ENCODE measurements at places on chromosomes 2 and 18.

- no peak for DNase-seq
Observed at GRCh38 chr2:85727798-85728197, 26.0 kb upstream of the ATOH8 start.

GRCh38 chr2:74043345-74044329 is 58.9 kb downstream of the TET3 start:
- no peak for DNase-seq

DNA sequence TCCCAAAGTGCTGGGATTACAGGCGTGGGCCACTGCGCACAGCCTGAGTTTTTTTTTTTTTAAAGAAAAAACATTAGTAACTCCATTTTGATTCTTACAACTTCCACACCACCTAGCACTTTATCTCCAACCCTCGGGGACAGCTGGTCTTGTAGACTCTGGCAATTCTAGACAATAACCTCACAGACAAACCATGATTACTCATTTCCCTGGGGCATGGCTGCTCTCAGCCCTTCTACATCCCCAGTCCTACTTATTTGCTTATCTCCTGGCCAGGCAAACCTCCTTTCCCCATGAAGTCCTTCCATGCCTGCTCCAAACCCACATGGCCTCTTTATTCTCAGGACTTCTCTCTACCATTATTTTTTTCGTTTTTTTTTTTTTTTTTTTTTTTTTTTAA is 91.1 kb downstream of the ACTR3 start:
- no peak for DNase-seq

DNA sequence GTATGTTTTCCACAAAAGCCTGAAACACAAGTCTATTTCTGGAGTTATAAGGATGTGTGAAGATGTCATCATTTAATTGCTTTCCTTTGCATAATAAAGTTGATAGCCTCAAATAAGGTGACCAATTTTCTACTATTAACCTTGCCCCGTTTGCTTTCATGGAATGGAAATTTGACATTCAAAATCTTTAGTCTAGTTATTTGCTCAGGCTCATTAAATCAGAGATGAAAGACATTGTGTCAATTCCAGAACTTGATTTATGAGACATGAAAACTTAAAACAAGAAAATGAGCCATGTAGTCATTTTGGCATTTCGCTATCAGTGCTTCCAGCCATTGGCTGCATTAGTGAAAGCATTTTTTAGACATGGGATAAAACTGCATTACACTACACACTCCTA is 91.5 kb upstream of the ZSWIM2 start:
- no peak for DNase-seq

GRCh38 chr2:219289537-219290361 is 10.6 kb downstream of the DNAJB2 start:
- no peak for DNase-seq

DNA sequence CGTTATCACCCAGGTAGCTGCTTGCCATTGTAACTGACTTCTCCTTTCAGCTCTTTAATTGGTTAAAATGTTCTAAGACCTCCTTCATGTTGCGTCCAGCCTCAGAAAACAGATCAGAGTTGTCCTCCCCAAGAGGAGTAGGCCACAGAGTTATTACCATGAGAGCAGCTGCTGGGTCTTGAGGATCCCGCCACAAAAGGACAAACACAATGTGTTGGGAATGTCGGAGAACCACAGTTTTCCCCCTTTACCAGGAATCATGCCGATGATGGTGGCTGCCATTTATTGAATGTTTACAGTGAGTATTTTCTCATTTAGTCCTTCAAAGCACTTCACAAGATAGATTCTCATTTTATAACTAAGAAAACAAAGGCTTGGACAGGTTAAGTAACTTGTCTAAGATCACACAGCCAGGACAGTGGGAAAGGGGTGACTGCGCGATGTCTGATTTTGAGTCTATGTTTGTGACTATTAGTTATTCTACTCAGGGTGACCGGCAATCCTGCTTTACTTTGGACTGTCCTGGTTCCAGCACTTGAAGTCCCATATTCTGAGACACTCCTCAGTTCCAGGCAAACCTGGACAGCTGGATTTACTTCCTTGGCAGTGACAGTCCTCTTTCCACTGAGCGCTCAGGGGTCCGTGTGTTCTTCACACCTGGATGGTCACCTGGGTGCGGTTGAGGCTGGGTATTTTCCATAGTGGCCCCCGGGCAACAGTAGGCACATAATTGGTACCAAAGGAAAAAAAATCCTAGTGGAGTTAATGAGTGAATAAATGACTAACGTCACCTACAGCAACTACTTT is 93.6 kb downstream of the LIPG start:
- no peak for DNase-seq

DNA sequence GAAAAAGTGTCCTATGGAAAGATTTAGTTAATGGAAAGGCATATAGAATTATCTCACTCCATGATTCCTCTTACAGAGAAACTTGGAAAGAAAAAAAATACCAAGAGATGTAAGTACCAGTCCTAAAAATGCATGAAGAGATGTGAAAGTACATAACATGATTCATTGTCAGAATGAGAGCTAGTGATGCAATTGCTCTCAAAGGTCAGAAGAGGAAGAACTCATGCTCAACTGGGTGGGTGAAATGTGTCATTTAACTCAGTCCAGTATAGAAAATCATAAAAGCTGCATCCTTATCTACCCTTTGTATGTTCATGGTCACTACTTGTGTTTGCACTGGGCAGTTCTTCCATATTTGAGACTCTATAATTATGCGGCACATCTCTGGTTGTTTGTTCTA is 300.0 kb upstream of the PIK3C3 start:
- DNase-seq: no peak

- DNase-seq: no peak
Observed at GRCh38 chr18:66638856-66639629, 35.2 kb upstream of the CDH19 start.

DNA sequence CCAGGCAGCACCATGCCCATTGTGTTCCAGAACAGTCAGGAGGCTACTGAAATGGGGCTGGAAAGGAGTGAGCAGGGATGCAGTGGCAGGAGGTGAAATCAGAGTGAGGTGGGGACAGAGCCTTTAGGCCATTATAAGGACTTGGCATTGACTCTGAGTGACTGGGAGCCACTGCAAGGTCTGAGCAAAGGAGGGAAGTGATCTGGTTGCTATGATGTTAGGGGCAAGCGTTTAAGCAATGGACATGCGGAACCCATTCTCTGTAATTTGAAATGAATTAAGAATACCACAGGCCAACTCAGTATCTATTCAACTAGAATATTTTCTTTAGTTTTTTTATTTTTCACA is 98.2 kb downstream of the DPP4 start:
- DNase-seq: no peak

DNA sequence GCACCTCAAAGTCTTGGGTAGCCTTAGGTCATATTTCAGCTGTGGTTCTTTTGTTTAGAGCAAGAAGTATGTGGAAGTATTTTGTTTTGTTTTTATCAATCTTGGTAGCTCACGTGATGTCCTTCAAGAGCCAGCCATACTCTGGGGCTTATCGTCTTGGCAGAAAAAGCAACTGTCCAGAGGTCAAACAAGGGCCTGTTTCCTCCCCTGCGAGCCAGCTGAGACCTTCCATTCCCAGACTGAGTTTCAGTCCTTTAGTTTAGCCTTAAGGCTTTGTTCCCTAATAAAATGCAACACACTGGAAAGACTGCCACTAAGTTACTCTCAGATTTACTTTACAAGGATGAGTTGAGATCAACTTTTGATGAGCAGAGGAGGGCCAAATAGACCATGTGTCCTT is 63.5 kb downstream of the TXNL1 start:
- no peak for DNase-seq

DNA sequence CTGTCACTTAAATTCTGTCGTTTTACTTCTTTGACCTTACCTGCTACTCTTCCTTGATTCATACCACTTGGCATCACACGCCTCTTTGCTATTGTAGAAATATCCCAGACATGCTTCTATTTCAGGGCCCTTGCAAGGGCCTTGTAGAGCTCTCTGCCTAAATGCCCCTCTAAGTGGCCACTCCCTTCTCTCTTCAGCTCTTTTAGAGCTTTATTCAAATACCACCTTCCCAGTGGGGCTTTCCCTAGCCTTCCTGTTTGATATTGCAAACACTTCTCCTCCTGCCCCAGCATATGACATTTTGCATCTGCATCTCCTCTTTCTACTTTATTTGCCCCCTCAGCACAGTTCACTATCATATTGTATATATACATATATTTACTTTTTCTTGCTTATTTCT is 54.0 kb downstream of the PELI1 start:
- no peak for DNase-seq

GRCh38 chr2:156537141-156537540 is 101.0 kb downstream of the GPD2 start:
- DNase-seq: no peak

- DNase-seq: peak; percentile 29
Observed at GRCh38 chr2:28681158-28681571, 70.5 kb upstream of the PPP1CB start.

- DNase-seq: no peak
Observed at GRCh38 chr2:231450548-231450989, 13.7 kb downstream of the NCL start.
